NCI-H2107 (cell line): ENCODE measurements at places on chromosomes 6 and 20.

DNA sequence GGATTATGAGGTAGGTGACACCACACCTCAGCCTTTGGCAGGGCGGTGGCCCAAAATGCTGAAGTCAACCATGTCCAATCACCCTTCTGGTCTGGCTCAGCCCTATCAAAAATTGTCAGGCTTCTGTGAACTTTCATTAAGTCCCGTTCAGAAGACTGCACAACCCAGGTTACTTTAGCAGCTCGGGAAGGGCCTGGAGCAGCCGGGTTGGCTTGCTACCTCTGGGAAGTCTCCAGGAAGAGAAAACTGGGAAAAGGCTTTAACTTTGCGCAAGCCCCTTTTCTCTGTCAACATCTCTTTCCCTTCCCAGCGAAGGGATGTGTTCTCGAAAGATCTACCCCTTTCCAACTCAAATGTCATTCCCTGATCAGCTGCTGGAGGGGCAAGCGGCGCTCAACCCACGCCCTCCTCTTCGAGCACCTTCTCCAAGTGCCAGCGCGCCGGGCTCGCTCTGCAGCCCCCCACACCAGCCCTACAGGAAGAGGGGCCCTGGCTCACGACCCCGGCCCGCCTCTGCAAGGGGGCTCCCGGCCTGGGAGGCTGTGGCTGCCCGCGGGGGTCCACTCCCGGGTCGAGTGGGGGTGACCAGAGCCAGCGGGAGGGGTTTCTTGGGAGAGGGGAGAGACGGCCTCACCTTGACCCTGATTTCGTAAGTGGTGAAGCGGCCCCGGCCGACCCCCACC is 573 bp downstream of the SNX3 start:
- DNase-seq = no peak

DNA sequence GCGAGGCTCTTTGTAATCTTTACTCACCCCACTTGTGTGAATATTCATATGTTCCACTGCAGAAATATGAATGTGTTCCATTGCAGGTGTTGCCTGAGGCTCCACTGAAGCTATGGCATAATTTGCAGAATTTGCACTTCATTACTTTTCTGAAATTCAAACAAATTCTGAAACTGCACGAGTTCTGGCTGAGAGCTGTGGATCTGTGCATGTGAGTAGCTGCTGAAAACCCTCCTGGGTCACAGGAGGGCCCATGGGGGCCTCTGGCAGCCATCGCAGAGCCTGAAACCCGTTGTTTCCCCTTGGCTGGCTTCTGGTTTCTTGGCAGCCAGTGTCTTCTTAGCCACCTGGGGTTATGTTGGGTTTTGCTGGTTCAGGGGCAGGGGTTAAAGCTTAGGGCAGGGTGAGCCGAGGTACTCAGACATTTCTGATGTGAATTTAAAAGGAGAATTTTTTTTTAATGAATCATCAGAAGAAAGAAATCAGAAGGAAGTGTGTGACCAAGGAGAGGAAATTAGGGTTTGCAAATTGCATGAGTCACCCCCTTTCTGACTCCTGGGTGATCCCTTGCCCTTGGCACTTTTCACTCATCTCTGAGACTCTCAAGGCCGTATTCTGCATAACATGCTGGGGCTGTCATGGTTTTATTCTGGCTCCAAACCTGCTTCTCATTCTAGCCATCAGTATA is 40.6 kb downstream of the TOX2 start:
- no peak for DNase-seq

DNA sequence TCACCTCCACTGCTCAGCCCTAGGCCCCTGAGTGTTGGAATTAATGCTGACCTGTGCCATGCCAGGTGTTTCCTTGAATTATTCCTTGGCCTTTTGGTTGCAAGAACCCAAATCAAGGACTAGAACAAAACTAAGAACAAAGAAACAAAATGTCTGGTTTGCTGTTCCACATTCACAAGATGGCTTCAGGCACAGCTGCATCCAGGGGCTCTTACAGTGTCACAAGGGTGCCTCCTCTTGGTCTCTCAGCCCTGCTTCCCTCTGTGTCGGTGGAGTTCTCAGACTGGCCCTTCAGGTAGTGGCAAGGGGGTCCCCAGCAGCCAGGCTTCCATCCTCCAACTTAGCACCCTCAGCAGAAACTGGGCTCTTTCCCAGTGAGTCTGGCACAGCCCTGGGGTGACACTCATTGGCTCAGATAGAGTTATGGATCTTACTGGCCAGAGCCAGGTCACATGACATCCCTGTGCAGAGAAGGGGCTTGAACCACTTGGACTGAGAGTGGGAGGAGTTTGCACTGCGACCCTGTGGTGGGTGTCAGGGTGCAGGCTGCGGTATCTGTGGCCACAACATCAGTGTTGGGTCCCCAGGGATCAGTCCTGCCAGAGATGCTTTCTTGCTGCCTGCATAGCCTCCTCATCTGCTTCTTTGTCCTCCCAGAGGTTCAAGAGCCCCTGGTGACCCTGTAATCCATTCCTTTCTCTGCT is 427.7 kb upstream of the SULF2 start:
- DNase-seq = no peak

DNA sequence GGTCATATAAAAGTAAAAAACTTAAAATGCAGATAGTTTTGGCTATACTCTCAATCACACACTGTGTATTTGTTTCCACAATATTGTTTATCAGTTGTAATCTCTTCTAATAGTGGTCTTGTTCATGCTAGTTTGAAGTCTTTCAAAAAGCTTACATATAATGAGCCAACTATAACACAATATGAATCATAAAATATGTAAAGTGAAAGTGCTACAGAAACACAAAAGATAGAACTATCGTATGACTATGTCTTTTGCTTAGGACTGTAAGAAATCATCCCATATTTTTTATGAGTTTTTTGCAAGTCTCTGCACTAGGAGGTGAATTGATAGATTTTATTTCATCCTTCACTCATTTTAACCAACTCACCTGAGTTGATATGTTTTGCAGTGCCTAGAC is 136.0 kb downstream of the MMUT start:
- no peak for DNase-seq

DNA sequence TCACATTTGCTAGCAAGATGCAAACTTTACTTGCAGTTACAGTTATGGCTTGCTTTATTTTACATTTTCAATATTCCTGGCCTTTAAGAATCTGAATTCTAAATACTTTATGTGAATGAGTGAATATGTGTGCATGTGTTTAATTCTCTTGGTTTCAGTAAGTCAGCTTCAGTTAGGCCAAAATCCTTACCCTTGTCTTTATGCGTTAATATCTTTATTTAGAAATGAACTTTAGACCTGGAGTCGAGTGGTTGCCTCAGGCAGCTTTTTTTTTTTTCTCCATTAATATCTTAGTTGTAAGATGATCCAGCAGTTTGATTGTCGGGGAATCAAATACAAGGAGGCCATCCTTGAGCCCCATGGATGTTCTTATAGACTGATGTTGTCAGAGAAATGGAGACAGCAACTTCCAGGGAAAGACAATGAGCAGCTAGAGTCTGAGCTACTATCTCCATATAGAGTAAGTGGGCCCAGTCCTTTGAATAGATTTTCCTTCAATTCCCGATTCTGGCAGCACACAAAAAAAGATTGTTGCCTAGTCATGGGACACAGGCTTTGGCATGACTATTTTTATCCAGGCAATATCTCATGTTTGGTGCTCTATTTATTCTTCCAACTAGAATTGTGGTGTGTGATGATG is 398.0 kb downstream of the DHX35 start:
- DNase-seq = no peak

- no peak for DNase-seq
Measured at GRCh38 chr6:17831135-17831534, 124.4 kb upstream of the NUP153 start.

GRCh38 chr6:63553208-63553607 is 19.1 kb upstream of the LOC128125822 start:
- no peak for DNase-seq

DNA sequence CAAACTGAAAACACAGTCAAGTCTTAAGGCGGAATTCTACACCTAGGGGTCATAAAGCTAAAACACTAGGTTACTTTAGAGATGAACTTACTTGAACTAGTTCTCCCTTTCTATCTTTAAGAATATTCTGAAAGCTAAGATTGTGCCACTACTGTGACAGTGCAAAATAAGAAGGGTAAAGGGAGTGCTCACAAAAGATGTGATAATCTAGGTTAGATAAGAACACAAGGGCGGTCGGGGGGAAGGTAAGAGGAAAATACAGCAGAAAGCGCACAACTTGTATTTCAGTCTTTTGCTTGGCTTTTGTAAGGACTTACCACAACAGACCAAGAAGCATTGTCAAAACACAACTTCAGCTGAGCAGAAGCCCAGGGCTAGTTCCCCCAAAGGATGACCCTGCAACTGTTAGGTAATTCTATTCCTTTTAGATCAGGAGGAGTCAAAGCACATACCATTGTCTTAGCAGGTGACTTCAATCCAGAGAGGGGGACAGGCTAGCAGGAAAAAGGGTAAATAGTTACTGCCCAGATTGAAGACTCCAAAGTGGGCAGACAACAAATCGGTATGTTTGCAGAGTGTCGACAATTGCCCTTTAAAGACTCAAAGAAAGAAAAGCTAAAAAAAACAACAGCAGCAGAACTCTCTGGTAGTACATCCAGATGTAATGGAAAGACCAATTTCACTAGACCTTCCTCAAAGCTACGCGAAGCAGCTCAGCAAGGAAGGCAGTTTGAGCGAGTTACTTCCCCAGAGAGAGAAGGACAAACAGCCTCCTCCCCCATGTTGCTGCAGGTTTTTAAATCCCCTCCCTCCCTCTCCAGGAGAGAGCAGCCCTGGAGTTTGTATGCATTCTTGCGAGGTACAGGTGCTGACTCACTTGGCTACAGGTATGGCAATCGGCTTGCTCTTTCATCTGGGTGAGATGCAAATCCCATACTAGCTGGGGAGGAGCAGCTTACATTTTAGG is 59.0 kb downstream of the RIPOR2 start:
- no peak for DNase-seq

DNA sequence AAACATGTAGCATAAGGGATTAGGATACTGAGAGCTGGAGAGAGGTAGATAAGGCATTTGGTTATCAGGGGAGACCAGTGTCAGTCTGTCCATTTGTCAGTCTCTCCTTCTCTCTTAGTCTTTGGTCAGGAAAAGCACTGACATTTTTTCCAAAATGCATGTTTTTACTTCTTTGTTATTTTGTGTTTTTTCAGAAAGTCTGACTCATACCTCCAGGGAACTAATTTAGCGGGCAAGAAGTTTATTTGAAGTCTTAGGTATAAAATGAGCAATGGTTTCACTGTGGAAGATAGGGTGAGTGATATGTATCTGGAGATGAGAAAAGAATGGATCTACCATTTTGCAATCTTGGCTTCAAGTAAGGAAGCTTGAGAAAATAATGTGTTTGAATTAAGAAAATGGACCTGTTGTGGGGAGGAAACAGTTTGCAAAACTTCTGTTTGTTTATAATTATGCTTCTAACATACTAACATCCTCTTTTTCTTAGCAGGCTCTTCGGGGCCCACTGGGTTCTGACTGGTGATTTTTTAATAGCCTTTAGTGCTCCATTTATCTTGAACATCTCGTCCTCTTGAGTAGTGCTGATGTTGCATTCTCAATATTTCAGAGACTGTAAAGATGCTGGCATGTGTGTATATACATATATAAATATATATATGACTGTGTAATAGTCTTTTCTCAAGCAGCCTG is 66.9 kb upstream of the FABP7 start:
- DNase-seq = no peak

DNA sequence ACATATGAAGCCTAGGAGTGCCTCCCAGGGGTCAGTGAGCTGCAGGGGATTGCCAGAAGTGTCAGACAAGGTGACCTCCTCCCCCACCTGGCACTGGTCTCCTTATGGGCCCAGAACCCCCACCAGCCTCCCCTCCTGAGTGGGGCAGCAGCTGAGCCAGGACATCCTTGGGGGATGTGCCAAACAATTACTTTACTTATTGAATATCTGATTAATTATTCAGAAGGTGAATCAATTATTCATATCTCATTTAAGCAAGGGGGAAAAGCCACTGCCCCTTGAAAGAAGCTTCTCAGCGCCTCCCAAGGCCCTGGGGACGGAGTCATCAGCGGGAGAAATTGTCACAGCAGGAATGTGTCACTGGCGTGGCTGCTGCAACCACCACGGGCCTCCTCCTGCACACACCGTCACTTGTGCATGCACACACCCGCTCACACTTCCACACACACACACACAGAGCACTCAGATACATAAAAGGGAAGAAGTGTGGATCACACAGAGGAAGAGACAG is 123.4 kb upstream of the MAFB start:
- DNase-seq = no peak

DNA sequence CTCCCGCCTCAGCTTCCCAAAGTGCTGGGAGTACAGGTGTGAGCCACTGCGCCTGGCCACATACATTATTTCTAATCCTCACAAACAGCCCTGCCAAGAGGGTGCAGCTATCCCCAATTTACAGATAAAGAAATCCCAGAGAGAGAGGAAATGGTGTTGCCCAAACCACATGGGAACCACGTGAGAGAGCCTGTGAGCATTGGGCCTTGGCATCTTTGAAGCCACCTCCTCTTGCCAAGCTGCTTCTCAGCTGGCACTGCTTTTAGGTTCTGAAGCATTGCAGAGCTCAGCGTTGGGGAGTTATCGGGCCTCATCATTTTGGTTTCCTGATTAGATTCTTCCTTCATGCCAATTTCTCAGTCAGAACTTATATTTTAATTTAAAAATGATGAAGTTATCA is 80.3 kb downstream of the CTNNBL1 start:
- no peak for DNase-seq

GRCh38 chr20:63265891-63266515 is 6.6 kb upstream of the ARFGAP1 start:
- DNase-seq = no peak

DNA sequence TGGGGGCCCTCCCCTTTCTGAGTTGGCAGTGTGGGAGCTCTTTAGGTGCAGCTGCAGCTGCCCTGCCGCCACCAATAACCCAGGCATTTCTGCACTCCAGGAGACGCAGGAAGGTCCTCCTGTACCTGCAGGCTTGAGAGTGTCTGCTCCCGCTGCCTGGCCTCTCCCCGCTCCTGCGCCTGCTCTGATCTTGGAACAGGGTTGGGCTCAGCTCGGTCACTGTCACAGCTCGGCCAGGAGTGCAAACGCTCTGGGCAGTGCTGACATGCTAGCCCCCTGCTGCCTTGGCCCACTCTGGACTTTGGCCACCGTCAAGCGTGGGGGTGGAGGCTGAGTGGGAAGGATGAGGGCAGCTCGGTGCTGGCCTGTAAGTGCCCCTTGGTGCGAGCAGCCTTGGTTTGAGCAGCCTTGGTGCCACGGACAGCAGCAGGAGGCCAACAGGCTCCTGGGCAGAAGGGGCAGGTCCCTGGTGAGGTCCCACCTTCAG is 738.1 kb upstream of the GJE1 start:
- no peak for DNase-seq

DNA sequence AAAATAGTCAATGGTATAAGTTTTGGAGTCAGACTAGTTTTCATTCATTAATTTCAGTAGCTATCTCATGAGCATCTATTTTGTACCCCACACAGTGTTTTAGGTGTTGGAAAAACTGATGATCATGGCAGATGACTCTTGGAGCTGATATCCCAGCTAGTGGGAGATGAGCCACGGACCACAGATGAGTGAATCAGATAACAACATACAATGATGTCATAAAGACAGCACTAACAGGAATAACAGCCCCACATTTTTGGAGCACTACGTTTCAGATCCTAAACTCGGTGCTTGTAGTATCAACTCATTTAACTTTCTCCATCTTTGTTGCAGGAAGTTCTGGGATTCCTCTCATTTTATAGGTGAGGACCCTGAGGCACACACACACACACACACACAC is 67.8 kb upstream of the EDN3 start:
- no peak for DNase-seq

- DNase-seq = no peak
Measured at GRCh38 chr6:53161481-53162009, 12.9 kb upstream of the GCM1 start.

GRCh38 chr6:13091192-13091591 is 237.1 kb downstream of the TBC1D7 start:
- DNase-seq = no peak

GRCh38 chr6:11593096-11593495 is 55.5 kb downstream of the TMEM170B start:
- DNase-seq = no peak
